ENCODE measurements at places on chromosomes 5 and 9.

- no peak for DNase-seq
These were observed 466 bp downstream of the SMC2 start for GRCh38 chr9:104094534-104095015.

- no peak for DNase-seq
These were observed 61.3 kb upstream of the TYRP1 start for GRCh38 chr9:12631866-12632265.

GRCh38 chr5:98997000-98997399, 68.2 kb upstream of the CHD1 start:
- no peak for DNase-seq

DNA sequence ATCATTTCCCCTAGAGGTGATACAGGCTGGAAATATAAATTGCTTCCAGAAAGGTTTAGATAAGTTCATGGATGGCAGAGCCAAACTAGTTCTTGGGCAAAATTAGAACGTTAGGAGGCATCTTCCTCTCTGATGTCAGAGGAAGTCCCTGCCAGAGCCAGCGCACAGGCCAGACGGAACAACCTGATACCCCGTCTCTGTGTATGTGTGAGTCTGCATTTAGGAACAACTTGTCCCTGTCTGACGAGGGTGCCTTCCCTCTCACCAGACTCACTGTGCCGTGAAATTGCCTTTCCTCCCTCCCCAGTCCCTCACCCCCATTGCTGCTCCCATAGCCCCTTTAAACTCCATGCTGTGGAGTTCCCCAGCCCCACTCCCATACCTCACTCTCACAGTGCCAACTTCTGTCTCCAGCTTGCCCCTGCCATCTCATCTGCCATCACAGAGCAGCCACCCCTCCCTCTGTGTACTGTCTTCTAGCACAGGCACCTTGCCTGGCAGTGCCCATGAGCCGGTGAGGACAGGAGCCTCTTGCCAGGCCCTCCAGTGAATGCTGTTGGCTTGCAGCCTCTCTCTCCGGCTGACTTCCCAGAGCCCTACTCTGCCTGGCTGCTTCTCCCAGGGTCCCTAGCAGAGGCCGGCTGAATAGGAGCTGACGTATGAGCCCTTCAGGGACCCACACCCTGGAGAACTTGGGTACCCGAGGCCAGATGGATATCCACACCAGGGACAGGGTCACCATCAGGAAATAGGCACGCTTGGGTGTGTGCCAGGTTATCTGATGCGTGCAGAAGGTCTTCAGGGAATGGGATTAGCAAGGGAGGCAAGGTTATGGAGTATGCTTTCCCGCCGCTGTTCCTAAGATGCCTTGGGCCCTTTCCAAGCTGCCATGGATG, 26.7 kb downstream of the UNC5A start:
- DNase-seq: no peak

DNA sequence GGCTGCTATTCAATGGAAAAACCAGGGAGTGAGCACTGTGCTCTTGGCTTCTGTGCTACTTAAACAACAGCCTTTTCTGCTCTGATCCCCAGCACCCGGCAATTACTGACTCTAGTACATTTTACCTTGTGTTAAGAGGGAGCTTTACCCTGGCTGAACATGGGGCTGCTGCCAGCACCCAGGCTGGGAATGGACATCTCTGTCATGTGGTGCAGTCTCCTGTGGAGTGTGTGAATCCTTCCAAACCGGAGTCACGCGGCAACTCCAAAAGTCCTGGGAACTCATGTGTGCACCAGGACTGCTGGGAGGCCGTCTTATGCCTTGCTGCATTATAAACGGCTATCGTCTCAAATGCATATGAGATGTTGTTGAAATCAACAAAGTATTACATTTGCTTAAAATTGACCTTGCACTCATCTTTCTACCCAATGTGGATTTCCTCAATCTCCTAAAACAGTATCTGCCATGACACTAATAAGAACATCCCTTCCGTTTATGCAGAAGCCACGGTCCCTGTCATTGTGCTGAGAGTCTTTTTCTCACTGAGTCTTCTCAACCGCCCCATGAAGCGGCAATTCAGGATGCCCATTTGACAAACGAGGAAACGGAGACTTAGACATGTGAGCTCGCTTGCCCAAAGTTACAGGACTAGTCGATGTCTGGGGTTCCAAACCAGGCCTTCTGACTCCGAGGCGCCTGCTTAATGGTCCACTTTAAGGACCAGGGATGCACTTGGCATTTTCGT, 884 bp upstream of the GSN start:
- no peak for DNase-seq

DNA sequence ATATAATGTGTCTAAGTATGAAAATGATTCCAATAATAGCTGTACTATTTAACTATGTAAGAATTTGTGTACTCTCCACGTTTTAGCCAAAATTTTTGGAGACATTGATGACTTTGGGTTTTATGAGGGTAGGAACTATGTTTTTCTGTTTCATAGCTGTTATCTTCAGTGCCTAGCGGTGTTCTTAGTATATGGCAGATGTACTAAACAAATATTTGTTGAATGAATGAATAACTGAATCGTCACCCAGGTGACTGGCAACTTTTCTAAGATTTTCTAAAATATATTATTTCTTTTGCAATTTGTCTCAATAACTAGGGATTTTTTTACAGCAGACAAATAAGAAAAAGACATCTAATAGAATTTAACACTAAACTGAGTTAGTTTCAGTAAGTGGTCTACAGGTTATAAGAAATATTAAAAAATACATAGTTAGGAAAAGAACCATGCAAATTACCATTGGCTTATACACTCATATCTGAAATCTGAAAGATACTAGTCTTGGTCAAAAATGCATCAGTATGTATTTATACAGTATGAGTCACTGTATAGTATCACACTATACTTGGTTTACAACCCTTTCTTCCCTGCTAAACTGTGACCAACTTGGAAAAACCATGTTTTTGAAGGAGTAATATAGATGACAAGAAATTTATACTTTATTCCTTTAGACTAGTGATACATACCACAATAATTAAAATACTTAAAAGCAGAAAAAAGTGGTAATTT, 10.5 kb upstream of the ERCC6L2 start:
- DNase-seq: no peak

GRCh38 chr5:177086654-177087397, at the start of gene FGFR4:
FGFR4 (plus strand) TSS chr5:177086915; CDS start chr5:177089603, 2,688 bp downstream.
- DNase-seq: peak; percentile 95

GRCh38 chr5:166430491-166431319, 1860.7 kb upstream of the WWC1 start:
- no peak for DNase-seq

GRCh38 chr5:12840972-12841371, 936.7 kb upstream of the CTNND2 start:
- DNase-seq: no peak

GRCh38 chr5:147017621-147018020, 139.1 kb upstream of the PPP2R2B start:
- DNase-seq: no peak

DNA sequence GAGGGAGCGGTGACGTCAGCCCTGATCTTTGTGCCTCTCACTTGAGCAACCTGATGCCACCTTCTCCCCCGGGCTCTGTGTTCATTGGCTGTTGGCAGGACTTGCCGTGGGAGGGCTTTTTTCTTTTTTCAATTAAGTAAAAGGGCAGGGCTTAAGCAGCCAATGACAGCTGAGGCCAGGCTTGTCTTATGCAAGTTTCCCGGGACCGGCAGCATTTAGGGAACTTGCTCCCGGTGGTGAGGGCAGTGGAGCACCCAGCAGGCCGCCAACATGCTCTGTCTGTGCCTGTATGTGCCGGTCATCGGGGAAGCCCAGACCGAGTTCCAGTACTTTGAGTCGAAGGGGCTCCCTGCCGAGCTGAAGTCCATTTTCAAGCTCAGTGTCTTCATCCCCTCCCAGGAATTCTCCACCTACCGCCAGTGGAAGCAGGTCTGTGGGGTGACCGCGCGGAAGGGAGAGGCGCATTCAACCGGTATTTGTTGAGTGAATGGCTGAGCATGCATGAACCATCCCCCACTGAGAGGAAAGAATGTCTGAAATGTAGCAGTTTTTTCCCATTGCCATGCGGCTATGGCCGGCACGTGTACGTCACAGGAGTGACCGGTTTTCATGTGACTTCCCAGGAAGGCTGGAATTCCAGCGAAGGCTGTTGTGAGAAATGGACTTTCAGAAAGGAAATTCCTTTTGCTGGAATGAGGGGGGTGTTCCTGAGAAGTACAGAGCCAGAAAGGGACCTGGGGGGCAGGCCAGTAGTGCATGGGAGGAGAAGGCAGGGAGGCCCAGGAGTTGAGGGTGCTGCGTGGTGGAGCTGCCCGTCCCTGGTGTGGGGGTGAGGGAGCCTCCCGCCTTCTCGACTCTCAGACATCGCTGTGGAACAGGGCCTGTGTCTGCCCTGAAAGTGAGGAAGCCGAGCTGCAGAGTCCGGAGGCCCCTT, 29.0 kb downstream of the PTGES2 start:
- peak; percentile 87 for DNase-seq

DNA sequence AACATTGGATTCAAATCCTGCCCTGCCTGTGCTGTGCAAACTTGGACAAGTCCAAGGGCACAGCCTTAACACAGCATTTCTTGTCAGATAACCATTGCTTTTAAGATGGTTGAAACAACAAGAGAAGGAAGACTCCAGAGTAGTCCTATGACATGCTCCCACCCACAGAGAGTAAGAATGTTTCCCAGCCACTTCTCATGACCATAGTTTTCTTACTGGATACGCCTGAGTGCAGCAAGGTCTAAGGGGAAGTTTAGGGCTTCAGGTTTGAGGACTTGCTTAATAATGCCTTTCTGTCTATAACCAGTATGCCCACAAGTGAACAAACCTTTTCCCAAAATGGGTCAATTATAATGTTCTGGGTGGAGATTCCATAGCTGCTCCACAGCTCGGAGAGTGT, 126.4 kb downstream of the SLF1 start:
- no peak for DNase-seq

GRCh38 chr9:120729791-120730241, 15.5 kb upstream of the MEGF9 start:
- DNase-seq: no peak

DNA sequence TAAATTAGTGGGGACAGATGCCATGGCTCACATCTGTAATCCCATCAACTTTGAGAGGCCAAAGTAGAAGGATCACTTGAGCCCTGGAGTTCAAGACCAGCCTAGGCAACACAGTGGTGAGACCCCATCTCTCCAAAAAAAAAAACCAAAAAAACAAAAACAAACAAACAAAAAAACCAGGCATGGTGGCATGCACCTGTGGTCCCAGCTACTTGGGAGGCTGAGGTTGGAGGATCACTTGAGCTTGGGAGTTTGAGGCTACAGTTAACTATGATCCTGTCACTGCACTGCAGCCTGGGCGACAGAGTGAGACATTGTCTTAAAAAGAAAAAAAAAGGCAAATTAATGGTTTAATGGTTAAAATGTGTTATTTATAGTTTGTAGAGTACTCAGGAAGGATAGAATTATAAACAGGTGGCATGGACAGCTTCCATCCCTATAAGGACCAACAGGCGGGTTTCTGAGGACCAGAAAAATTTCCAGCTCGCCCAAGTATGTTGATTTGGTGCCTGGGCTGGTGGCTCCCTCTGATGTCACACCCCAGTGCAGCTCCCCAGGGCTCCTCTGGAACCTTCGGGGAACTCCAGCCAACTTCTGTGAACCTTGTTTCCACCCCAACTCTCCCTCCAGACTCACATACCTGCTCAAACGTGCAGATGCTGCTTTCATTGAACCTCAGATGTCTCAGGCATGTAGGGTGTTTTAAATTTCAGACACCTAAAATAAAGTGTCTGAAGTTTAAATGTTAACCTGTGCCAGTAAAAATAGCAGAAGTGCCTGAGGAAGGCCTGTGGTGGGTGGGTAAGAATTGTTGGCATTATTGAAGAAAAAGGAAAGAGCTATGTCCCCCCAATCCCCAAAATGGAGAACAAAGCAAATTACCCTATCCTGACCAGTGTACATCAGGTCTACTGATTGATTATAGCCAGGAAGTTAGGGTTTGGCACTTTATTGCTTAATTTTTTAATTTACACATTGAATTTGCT, 69.0 kb downstream of the TRIO start:
- no peak for DNase-seq

DNA sequence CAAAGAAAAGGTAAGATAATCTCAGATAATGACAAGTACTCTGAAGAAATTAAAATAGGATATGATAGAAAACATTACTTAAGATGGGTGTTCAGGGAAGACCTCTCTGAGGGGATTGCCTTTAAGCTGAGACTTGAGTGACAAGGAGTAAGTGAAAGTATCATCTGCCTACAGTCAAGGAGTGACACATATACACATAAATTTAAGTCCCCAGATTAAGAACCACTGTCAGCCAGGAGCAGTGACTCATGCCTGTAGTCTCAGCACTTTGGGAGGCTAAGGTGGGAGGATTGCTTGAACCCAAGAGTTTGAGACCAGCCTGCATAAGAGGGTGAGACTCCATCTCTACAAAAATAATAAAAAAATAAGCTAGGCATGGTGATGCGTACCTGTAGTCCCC, 19.7 kb upstream of the ANKHD1 start:
- no peak for DNase-seq

GRCh38 chr9:122978601-122979000, 37.8 kb downstream of the RABGAP1 start:
- DNase-seq: no peak

DNA sequence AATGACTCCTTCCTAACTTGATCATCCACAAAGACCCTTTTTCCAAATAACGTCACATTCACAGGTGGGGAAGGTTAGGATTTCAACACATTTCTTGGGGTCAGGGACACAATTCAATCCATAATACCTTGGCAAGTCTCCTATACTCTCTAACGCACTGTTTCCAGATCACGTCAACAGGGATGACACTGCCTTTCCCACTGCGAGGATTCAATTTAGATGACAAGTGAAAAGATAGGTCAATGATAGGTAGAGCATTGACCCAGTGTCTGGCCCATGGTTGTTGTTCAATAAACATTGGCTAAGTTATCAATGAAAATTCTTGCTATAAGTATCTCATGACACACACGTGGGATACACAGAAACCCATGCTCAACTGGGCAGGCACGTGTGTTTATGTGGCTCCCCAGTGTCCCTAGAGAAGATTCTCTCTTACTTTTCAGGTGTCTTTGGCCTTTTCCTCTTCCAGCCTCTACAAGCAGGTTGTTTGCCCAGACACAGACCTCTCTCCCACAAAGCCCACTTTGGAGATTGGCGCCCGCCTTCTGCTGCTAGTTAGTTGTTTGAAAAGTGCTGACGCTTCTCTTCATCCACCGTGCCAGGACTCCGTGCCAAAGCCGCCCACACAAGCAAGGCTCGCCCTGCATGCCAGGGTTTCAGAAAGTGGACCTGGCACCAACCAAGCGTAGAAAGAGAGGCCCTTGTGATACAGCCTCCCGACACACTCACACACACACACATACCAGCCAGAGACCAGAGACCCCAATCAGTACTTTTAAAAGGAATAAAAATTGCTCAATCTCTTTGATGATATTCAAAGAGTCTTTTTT, 594.5 kb downstream of the BNC2 start:
- no peak for DNase-seq

All from AG08396 (cell line).